ENCODE measurements at places on chromosomes 5 and 9.

DNA sequence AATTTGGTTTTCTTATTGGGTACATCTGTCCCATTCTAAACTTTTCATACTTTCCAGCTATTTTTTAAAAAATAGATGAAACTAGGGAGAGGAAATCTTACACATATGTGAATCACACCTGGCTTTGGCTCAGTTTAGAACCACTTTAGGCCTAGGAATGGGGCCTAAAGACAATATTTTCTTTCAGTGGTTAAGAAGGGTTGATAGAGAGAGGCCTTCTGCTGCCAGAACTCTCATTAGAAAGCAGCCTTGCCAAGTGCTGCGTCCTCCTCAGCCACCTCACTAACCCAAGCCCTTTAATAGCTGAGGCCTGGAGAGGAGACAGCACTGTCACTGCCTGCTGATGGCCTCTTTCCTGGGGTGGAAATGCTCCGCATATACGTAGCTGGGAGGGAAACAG lies 167.5 kb downstream of the SAXO1 start:
- DNase-seq: no peak

DNA sequence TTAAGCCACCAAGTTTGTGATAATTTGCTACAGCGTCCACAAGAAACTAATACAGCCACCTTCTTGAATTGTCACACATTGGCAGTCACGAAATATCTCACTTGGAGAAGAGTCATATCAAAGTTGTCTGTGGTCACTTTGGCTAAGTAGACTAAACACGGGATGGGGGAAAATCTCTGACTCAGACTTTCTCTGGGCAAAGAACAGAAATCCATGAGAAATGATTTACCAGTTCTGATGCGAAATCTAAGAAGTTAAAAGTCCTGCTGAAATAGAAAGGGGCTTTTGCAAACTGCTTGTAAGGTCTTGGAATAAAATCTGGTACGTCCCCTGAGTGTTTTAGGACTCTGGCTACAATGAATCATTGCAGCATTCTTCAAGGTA lies 158.4 kb downstream of the COL23A1 start:
- no peak for DNase-seq

DNA sequence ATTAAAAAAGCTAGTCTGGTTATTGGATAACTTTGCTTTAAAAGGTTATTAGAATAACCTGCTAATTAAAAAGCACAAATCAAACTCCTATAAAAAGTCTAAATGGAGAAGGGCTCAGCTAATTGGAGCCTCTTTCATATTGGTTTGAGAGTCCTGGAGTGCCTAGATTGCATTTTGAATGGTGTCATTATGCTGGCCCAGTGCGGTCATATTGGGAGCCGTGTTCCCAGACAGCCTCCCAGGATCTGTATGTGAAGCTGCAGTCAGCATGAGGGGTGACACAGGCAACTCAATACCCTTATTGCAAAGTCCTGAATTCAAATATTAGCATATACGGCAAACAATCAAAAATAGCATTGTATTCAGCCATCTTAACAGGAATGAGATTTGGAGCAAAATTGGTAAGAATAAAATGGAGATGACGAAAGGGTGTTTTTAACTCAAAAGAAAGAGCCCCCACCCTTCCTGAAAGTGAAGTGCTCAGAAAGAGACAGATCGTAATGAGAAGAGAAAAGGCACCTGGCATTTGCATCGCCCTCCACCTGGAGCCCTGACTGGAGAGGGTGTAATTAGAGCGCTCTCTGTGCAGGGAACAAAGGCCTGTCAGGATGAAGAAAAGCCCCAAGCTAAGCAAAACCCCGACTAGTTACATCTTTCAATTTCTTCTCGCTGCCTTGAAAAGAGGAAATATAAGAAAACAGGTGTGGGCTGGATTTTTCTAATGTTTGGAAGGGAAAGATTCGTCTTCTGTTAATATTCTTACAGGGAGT lies 621.0 kb upstream of the ADAMTS16 start:
- no peak for DNase-seq

- no peak for DNase-seq
Observed at GRCh38 chr9:105877721-105878120, 183.4 kb downstream of the TMEM38B start.

- no peak for DNase-seq
Observed at GRCh38 chr5:173538654-173539053, 77.8 kb downstream of the BOD1 start.

All from PC-3 (cell line).